ENCODE measurements at places on chromosomes 3 and 15.

- DNase-seq: no peak
Measured at GRCh38 chr15:37038716-37039106, 61.6 kb downstream of the MEIS2 start.

GRCh38 chr3:142849148-142849547, 39.7 kb downstream of the PCOLCE2 start:
- no peak for DNase-seq

- DNase-seq: no peak
Measured at GRCh38 chr15:69499521-69500211, 47.0 kb downstream of the RPLP1 start.

- DNase-seq: no peak
Measured at GRCh38 chr3:159788291-159788690, 200.3 kb upstream of the IL12A start.

DNA sequence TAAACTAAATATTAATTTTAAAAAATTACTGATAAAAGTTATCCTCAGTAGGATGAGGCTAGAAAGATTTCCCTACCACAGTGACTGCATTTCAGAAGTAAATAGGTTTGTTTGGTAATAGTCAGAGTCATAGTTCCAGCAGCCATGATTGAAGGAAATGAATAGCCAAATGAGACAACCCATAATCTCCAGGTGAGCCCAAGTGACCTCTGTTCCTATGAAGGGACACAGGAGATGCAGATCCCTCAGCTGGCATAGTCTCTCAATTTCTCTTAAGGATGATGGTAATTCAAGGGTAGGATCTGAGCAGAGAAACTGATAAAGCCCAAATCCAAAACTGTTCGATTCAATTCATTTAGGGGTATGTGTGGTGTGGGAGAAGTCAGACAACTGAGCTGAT, 461.8 kb downstream of the RAP2B start:
- DNase-seq: no peak

DNA sequence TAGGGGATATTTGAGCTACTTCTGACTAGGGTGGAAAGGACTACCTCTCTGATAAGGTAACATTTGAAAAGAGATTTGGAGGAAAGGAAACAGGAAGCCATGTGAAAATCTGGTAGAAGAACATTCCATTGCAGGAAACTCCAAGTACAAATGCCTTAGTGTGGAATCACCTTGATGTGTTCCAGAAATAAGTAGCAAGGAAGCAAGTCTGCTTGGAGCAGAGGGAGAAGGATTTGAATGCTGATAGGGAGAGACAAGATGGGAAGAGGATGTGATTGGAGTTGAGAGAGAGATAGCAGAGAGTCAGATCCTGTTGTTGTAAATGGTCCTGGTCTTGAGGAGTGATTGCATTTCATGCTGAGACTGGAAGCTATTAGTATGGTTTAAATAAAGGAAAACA, 335.1 kb upstream of the DCBLD2 start:
- DNase-seq: no peak

All from GOT3 (cell line).